Mononuclear cell (primary cell): ENCODE measurements at places on chromosomes 16 and 17. TPM values are rescaled to one million over a fixed set of nuclear protein-coding genes. Genes with fewer than 3 reads are reported as not detected.

PPP1R27 gene
- not detected for total RNA-seq

TNFSF13 gene
- total RNA-seq, result 44.9 TPM

CACNG4 gene
- total RNA-seq, result not detected

SLC5A10 gene
- total RNA-seq, result 0.10 TPM

CLEC19A gene
- total RNA-seq, result not detected

ELMO3 gene
- 0.31 TPM for total RNA-seq

NKIRAS2 gene
- 21.5 TPM for total RNA-seq

NDRG4 gene
- 0.94 TPM for total RNA-seq

VAT1L gene
- 0.10 TPM for total RNA-seq

TLCD2 gene
- under 0.01 TPM for total RNA-seq
